NCI-H1048 (cell line): ENCODE measurements at places on chromosomes 12 and 14.

- no peak for DNase-seq
Observed at GRCh38 chr12:71164166-71164565, 6.4 kb upstream of the TSPAN8 start.

DNA sequence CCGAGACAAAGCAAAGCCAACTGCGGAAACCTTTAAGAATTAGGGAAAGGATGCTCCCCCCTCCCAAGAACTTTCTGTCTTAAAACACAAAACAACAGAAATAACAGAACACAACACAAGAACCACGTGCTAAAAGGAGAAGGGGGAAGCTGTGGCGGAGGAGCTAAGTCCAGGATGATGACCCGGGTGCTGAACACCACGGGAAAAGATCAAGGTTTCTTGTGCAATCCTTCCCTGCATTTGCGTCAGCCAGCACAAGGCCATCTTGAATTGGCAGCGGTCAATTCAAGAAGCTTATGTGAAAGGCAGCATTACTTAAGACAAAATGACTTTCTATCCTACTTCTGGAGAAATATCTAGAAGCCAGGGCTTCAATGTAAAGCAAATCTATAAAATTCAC lies 11.0 kb upstream of the CREBL2 start:
- DNase-seq: no peak

DNA sequence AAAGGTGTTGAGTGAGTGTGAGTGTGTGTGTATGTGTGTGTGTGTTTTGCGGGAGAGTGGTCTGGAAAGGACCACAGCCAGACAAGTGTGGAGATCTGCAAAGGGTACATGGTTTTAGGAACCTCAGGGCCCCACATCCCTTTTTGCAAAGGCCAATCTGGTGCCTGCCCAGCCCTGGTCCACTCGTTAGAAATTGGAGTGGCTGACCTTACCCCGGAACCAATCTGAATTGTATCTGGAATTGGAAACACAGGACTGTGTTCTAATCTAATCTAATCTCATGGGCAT lies 11.3 kb upstream of the TBX3 start:
- no peak for DNase-seq

DNA sequence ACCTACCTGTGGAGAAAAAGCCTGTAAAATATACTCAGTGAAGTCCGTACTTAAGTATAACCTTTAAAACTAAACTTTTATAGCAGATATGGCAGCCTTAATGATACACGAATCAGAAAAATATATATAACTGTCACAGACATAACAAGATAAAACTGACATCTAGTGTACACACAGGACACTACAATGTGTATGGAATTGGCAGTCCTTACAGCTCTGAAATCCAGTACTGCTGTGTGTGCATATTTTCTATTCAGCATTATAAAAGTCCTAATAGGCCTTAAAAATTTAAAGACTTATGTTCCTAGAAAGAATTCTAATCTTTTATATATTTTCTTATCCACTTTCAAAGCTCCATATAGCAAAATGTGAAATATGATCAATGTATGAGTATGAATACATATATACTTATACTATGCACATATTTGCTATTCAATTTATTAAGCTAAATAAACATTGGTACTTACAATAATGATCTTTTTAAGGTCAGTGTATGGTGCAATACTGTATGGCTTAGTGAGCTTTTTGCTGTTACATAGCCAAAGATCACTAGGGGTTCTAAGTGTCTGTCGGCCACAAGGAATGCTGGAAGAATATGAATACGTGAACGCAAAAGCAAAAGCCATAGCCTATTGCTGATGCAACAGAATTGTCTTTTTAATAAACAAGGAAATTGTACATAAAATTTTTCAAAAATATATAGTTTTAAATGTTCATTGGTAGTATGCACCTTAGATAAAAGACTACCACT lies 69.2 kb downstream of the C2CD5 start:
- no peak for DNase-seq

- DNase-seq: no peak
Observed at GRCh38 chr12:68034567-68034966, 45.3 kb downstream of the IFNG-AS1 start.

DNA sequence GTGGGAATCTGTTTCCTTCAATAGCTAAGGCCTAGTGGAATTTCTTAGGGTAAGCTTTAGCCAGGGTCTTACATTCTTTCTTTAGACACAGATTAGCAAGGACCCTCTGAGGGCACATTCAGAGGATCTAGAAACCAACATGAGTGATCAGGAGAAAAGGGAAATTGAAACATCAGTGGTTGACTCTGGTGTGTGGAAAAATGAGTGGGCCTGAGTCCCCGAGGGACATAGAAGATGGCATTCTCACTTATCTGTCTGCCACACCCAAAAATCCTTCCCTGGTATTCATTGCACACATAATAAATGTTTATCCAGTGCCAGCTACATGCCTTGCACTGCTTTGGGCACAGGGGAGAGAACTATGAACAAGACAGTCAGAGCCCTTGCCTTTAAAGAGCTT lies 82.9 kb downstream of the SSPN start:
- DNase-seq: no peak

DNA sequence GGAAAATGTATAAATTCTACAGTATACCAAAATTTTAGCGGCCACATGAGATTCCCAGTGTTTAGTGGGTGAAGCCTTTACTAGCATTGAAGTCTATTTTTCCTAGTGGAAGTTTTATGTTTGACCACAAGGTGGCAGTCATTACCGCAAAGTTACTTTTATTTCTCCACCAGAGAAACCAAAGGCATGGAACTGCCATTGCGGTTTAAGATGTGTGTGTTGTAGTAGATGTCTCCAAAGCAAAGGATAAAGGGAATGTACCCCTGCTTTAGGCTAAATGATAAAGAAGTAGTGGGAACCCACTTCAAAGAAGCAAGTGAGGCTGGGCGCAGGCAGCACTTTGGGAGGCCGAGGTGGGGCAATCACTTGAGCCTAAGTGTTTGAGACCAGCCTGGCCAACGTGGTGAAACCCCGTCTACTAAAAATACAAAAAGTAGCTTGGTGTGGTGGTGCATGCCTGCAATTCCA lies 140.5 kb downstream of the PRKCH start:
- peak; percentile 9 for DNase-seq

GRCh38 chr14:105197211-105197641 lies 16.1 kb upstream of the NUDT14 start:
- no peak for DNase-seq

GRCh38 chr12:121776190-121777098 lies 17.0 kb downstream of the RHOF start:
- peak; percentile 48 for DNase-seq

- no peak for DNase-seq
Observed at GRCh38 chr14:51582437-51582836, 69.3 kb upstream of the FRMD6 start.

GRCh38 chr14:69660344-69661193 lies 49.2 kb downstream of the SUSD6 start:
- no peak for DNase-seq

DNA sequence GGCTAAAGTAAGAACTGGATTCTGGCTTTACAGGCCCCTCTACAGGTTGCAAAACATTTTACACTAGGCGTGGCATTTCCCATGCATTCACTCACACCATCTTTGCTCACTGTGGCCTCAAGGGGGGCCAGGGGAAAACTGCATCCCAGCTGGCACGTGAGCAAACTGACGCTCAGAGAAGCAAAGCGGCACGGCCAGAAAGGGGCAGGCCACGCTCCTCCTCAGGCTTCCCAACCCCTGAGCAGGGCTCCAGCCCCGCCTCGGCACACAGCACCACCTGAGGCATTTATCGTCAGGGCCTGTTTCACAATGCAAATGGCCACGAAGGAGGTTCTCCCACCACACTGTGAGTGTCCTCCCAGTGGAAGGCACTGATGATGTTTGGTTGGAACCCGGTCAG lies 90.8 kb downstream of the BCL11B start:
- DNase-seq: no peak

DNA sequence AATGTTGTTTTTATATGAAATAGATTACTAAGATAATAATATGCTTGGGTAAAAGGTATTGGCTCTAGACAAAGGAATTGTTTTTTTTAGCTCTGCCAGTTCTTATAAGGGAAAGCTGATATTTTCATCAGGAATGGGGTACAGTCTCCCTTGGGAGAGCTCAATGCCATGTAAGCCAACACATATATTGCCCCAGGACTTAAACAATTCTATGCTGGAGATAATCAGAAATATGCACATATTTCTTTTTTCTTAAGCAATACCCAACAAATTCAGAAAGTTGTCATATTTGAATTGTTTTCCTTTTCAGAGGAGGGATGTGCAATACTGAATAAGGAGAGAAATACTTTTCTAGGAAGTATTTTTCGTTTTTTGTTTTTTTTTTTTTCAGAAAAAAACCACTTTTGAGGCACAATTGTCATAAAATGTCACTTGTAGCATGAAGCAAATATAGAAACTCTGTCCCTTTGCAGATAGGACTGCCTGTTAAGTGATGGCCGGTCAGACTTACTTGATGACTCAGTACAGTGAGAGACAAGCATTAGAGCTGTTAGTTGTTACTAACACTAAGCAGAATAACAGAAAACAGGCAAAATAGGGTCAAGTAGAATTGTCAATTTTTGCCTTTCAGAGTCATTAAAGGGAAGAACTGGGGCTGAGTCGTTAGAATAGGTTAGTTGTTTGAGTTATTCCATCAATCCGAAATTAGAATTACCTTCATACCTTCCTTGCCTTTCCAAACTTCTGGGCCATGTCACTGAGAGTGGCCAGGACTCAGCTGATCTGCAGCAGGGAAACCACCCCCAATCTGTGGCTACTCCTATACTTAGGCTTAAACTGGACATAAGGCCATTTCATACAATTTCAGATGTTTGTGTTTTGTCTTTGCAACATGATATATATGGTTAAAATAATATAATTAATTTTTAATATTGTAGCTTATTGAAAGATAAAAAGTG lies 168.1 kb downstream of the SLC38A4 start:
- no peak for DNase-seq

DNA sequence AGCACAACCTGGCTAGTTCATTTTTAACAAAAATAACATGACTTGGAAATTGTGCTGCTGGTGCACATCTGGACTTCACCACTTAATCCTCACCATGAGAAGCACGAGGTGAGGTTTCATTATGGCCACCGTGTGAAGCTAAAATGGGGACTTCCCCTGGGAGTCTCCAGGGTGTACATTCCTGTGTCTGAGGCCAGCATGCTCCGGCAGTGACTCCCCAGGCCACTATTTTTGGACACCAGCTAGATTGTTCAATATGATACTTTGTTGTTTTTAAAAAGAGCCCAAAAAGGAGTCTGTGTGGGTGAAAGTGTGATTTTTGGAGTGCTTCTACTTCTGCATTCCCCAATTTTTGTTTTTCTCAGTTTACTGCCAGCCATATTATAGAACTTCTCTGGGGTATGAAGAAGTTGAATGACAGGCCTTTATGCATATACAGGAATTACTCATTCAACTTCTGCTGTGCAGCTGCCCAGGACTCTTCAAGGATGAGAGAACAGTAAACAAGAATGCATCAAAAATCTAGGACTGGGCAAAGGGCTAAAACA lies 16.9 kb upstream of the AICDA start:
- no peak for DNase-seq

DNA sequence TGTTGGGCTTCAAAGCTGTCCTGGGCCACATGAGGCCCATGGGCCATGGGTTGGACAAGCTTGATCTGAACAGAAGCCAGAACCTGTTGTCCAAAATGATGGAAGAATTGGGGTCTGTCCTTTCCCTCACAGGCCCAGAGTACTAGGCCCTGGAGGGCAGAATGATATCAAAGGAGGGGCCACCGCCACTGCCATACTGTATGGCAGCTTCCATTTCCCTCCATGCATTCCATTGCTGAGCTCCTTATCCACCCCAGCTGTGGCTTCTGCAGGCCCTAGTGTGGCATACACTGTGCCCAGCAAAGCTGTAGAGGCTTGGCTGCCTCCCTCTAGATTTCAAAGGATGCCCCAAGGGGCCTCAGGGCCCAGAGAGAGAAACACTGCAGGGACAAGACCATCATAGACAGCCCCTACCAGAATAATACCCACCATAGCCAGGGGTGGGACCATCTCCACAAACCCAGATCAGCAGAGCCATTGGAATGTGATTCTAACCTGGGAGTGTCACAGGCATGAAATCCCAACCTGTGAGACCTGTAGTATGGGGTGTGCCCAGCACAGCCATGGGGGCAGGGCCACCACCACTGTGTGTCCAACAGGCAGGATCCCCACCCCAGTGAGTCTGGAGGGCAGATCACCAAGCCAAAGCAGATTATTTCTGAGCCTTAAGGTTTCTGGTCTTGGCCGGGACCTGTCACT lies 61.4 kb upstream of the BEGAIN start:
- DNase-seq: no peak

DNA sequence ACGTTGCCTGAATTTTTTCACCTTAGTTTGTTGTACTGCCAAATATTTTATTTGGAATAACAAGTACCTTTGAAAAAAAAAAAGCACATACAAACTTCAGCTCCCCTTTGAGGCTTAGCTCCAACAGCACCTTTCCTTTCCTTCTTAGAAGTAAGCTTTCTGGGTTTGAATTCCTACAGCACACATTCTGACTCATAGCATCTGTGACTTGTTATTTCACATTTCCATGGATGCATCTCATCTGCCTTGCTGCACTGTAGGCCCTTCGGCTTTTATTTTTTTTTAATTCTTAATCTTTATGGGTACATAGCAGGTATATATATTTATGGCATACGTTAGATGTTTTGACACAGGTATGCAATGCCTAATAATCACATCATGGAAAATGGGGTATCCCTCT lies 7.2 kb downstream of the LGALS3 start:
- no peak for DNase-seq

GRCh38 chr14:79656496-79656895 lies 554.8 kb downstream of the DIO2 start:
- DNase-seq: no peak

GRCh38 chr12:20493934-20494333 lies 125.6 kb downstream of the PDE3A start:
- no peak for DNase-seq

GRCh38 chr12:28939427-28939826 lies 209.7 kb upstream of the FAR2 start:
- no peak for DNase-seq

- DNase-seq: no peak
Observed at GRCh38 chr14:33254861-33255395, 316.2 kb downstream of the NPAS3 start.

GRCh38 chr14:50529288-50530179 lies 2.8 kb downstream of the MAP4K5 start:
- no peak for DNase-seq

DNA sequence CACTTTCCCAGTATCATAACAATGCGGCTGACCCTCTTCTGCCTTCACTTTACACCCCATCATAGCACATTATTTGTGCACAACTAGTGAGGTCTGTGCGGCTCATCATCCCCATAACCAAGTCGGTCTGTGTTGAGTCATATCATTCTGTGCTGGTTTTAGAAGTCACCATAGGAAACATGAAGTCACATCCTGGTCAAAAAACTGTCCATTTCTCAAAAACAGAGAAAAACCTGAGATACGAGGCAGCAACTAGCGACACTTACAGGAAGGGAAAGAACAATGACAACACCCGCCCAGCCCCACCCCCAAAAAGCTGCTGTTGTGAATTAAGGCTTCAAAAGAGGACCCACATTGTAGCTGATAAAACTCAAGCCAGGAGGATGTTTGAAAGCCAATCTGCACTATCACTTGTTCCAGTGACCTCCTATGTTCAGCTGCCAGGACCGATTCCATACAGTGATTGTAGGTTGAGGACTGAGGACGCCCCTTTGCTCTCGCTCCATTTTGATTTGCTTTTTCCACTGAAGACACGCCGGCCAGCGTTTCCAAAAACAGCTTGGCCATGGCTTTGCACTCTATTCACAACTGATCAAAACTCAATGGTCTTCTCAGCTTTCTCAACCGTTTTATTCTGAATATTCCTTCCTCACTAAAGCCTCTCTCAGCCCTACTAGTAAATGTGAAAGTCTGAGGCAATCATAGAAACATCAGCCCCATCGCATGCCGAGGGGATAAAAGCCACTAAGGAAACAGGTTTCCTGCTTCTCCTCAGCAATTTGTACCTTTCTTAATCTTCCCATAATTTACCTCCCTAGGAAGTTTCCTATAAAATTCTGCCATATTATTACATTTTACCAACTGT lies 87.5 kb downstream of the DUSP16 start:
- DNase-seq: no peak
